ENCODE measurements at places on chromosomes 6 and 20.

- DNase-seq = no peak
Measured at GRCh38 chr6:137530404-137530803, 36.2 kb upstream of the OLIG3 start.

GRCh38 chr20:23335521-23335920 is 15.1 kb upstream of the NXT1 start:
- no peak for DNase-seq

DNA sequence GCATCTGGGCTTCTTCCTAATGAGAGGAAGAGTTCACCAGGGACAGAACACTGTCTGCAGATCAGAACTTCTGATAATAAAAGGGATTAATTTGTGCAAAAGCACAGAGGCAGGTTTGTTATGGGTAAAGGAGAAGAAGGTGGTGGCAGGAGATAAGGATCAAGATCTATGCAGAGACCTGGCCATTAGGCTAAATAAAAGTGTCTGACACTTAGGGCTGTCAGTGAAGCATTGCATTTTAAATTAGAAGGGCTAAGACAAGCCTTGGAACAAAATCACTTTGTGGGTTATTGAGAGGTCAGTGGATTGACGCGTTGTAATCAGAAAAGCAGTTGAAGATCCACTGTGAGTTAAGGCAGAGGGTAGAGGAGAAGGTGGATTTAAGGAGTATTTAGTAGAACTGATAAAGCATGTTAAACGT is 76.8 kb downstream of the MAP3K4 start:
- DNase-seq = no peak

GRCh38 chr6:53241938-53242337 is 93.3 kb upstream of the GCM1 start:
- DNase-seq = no peak

DNA sequence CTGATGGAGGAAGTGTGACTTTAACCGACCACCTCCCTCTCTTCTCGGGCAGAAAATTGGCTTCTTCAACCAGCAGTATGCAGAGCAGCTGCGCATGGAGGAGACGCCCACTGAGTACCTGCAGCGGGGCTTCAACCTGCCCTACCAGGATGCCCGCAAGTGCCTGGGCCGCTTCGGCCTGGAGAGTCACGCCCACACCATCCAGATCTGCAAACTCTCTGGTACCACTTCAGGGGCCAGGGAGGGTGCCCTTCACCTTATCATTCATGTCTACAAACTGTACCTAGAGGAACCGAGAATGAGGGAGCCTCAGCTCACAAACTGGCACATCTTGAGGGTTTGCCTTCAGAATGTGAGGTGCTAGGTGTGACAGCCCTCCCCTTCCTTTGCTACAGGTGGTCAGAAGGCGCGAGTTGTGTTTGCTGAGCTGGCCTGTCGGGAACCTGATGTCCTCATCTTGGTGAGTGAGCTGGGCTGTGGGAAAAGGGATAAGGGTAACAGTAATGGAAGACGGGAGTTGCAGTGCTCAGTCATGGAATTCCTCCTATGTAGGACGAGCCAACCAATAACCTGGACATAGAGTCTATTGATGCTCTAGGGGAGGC is 18.6 kb downstream of the ABCF1 start:
- DNase-seq = no peak

DNA sequence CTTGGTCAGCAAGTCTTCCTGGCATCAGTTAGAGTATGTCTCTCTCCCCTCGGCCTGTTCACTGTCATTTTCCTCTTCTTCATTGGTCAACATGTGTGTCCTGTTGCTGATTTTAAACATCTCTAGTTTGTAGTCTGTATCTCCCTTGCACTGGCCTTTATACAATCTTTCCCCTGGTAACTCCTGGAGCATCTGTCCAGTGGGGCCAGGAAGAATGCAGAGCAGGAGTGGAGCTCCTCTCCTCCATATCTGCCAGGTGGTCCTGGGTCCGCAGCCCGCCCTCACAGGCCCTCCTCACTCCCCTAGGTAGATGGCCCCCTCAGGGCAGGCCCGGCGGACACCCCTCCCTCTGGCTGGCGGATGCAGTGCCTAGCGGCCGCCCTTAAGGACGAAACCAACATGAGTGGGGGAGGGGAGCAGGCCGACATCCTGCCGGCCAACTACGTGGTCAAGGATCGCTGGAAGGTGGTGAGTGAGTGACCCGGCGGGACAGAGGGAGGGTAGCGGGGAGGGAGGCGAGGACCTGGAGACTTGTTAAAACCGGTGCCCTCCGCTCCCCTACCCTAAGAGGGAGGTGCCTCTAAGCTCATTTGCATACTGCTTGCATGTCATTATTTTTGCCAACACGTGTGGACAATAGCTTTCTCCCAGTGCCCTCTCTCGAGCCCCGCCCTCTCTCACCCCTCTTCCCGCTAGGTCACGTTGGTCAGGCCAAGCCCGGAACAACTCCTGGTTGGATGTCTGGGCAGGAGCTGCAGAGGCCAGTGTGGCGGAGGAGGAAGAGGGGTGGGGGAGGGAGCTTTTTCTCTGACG is 3.2 kb downstream of the TTBK1 start:
- DNase-seq = peak; percentile 81

DNA sequence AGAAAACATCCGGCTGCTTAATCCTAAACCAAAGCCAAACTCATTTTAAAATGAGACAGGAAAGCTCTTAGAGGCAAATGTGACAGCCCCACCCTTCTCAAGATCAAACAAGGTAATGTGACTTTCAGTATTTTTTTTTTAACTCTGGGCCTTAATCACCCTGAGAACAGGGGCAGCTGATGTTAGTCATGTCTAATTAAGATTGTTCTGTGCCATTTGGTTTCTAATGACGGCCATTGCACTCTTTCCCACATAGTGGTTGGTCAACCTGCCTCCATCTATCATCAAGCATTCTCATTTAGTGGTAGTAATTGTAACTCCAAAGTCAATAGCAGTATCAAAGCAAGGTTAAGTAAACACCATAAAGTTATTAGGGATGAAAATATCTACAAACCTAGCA is 191.6 kb upstream of the EXOC2 start:
- DNase-seq = no peak

DNA sequence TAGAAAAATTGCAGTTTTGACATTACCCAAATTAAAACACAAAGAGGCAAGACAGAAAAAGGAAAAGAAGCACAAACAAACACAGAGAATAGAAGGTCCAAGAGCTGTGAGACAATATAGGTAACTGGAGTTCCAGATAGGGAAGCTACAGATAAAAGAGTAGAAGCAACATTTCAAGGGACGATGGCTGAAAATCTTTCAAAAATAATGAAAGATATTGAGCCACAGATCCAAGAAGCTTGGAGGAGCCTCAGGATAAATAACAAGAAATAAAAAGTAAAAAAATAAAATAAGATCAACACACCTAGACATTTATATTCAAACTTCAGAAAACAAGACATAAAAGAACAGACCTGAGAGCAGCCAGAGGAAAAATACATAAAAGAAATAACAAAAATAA is 164.9 kb downstream of the FNDC1 start:
- no peak for DNase-seq

Measured in hematopoietic multipotent progenitor cell treated with erythropoietin and hydrocortisone succinate and interleukin-3 and kit ligand, for 4 days (in vitro differentiated cells).